ENCODE measurements at places on chromosomes 1 and 21. TPM values are rescaled to one million over a fixed set of nuclear protein-coding genes. Genes with fewer than 3 reads are reported as not detected.

DNA sequence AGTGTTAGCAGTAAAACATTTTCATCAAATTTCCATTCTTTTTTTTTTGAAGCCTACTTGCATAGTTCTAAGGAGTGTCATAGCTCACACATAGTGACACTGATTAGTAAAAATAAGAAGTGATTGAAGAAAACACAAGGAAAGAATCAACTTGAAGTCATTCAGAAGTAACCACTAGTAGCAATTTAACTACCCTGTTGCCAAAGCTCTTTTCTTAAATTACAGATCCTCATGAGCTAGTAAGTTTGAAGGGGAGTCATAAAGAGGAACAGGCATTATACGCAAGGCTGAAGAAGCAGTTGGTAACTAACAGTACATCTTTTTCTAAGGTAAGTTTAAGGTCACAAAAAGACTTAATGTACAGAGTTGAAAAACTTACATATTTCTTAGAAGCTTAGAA, 332.2 kb downstream of the CHRM3 start:
- no peak for DNase-seq

GRCh38 chr1:72851597-72851996, 569.3 kb upstream of the NEGR1 start:
- no peak for DNase-seq

DNA sequence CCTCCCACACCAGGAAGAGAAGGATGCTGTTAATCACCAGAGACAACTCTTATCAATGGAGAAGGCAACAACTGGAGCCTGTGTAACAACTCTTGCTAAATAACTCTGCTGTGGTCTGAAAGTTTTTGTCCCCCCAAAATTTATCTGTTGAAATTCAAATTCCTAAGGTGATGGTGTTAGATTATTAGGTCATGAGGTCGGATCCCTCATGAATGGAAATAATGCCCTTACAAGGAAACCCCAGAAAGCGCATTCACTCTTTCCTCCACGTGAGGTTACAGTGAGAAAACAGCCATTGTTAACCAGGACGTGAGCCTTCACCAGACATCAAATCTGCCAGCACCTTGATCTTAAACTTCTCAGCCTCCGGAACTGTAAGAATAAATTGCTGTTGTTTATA, 141.9 kb upstream of the CXADR start:
- no peak for DNase-seq

DNA sequence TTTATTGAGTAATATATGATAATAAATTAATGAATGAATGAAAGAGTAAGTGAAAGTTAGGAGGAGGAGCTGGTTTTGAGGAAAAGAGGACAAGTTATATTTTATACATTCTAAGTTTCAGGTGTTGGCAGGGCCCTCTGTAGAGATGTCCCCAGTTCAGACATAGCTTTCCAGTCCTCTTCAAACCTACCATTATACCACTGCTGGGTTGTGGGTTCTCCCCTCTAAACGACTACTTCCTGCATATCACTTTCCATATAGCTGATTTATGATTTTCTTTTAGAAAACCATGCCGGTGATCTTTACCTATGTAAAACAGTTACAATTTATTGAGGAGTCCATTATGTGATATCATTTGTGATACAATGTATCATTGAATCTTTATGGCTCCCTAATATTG, 116.9 kb downstream of the RUNX1 start:
- DNase-seq, result no peak

DNA sequence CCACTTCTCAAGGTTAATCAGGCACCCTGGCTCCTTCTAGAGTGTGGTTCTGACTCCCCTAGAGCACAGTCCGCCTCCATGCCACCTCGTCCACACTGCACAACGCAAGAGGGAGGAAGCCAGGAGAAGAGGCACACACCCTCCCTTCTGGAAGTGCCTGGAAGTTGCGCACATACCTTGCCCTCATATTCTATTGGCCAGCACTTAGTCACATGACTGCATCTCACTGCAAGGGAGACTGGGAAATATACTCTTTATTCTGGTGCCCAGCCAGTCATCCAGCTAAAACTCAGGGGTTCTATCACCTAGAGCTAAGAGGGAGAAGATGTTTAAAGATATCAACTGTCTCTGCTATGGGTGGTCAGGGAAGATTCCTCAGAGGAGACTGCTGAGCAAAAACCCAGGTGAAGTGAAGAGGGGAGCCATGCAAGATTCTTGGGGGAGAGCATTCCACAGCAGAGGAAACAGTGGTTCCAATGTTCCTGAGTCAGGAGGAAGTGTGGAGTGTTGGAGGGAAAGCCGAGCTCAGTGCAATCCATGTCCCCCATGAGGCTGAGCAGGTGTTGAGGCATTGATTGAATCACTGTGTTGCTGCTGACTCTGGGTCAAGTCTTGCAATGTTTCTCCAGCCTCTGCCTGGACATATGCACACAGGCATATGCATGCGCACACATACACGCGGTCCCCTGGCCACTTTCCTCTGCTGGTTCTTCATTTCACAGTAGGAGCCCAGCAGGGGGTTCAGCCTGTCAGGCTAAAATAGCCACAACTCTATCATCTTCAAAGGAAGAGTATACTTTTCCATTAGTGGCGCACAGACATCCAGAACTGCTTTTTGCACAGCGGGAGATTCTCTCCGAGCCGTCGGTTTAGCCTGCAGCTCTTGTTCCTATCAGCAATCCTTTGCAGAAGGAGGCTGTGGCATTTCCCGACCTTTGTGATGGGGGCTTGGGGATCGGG, 22.3 kb upstream of the KLHDC7A start:
- no peak for DNase-seq

GRCh38 chr1:56646611-56647010, 1.5 kb downstream of the PRKAA2 start:
- DNase-seq, result no peak

DNA sequence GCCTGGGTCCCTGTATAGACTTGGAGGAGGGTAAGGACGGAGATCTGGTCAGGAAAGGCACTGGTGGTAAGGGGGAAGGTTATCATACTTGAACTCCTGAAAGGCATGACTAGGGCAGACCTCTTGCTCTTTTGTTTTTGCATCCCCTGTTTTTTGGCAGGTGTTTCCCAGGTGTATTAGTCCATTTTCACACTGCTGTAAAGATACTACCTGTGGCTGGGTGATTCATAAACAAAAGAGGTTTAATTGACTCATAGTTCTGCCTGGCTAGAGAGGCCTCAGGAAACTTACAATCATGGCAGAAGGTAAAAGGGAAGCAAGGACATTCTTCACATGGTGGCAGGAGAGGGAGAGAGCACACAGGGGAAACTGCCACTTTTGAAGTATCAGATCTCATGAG, 57.2 kb upstream of the APOBEC4 start:
- DNase-seq, result no peak

DNA sequence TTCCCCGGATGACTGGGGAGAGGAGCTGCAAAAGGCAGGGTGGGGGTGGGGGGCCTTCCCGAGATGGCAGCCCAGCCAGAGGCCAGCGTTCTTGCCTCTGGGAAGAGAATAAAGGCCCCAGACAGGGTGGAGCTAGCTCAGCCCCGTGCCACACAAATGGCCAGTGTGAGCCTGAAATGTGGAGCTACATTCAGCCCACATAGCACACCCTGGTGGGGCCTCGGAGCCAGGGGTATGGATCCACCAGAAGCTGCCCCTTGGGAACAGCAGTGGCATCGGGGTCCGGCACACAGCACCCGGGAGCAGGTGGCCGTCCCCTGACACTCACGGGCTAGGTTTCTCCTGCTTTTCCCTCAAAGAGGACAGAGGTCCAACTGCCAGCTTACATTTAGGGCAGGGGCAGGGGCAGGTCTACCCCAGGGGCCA, 93.9 kb downstream of the PDE9A start:
- no peak for DNase-seq

- DNase-seq, result no peak
These were observed 146.1 kb downstream of the SPATA46 start for GRCh38 chr1:162230517-162230916.

- DNase-seq, result no peak
These were observed 79.7 kb downstream of the ATP5PO start for GRCh38 chr21:33835920-33836319.

DNA sequence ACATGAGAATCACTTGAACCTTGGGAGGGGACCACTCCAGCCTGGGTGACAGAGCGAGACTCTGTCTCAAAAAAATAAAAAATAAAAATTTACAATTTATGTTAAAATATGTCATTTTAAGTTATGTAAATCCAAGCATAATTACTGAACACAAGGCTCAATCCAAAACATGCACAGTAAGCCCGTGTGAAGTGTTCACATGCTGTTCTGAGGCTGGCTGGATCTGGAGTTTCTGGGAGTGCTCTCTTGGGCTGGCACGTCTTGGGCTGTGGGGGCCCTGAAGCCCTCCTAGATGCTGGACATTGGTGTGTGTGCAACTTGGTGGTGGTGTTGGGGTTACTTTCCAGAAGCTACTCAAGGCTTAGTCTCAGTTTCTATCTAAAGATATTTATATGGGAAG, 25.2 kb downstream of the ADARB1 start:
- DNase-seq, result no peak

- peak; percentile 12 for DNase-seq
These were observed 71.0 kb upstream of the ACTRT2 start for GRCh38 chr1:2949966-2950925.

DNA sequence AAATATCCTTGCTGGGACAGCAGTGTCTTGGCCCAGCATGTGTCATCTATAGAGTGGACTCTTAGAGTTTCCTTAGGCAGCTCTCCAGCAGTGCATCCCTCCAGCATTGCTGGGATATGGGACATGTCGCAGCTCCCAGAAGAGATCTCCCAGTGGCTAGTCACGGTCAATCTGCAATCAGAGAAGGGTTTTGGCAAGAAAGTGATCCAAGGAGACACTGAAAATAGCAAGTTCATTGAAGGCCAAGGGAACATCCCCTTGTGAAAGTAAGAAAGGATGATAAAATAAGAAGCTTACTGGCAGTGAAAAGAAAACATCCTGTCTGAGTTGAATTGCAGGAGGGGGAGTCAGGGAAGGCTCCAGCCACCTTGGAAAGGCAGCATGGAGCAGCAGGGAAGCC, 19.3 kb upstream of the NPL start:
- no peak for DNase-seq

DNA sequence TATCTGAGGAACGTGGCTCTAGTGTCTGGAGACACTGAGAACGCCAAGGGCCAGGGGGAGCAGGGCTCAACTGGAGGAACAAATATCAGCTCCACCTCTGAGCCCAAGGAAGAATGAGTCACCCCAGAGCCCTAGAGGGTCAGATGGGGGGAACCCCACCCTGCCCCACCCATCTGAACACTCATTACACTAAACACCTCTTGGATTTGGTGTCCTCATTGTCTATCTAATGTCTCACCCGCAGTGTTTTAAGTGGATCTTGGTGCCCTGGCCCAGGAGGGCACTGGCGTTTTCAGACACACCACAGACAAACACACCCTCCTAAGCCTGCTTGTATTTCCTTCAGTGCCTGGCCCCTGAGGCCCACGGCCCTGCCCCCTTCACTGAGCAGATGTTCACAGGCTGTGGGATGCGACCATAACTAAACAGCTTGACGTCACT, 2.2 kb upstream of the FALEC start:
- DNase-seq, result no peak

DNA sequence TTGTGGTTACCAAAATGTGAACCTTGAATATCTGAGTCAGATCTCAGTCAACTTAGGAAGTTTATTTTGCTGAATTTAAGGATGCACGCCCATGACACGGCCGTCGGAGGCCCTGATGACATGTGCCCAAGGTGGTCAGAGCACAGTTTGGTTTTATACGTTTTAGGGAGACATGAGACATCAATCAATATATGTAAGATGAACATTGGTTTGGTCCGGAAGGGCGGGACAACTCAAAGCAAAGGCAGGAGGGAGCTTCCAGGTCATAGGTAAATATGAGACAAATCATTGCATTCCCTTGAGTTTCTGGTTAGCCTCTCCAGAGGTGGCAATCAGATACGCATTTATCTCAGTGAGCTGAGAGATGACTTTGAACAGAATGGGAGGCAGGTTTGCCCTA, 1.0 kb upstream of the PRMT2 start:
- no peak for DNase-seq

DNA sequence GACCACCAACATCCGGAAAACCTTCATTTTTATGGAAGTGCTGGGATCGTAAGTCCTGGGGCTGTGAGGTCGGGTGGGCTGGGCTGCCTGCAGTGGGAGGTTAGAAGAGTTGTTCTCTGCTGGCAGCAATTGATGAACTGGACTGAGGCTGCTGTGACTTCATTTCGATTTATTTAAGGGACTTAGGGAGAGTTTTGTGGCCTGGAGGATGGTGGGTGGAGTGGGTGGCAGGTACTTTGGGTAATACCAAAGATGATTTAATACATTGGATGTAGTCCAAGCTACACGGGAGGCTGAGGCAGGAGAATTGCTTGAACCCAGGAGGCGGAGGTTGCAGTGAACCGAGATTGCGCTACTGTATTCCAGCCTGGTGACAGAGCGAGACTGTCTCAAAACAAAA, 11.5 kb downstream of the CAMK1G start:
- DNase-seq, result no peak

DNA sequence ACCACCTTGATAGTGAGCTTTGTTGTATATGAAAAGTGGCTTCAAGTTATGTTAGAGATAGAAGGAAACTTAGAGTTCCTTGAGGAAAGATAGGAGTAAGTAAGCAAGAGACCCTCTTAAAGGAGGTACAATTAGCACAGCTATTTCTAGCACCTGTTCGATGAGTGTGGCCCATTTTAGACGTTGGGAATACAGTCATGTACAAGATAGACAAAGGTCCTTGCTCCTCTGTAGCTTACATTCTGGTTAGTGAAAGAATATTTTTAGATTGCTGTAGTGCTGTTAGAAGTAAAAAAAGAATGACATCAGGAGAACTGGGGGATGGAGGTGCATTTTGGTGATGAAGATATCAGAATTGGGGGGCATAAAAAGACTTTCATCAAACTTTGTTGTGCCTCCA, 47.5 kb downstream of the MRPS6 start:
- DNase-seq, result no peak

DNA sequence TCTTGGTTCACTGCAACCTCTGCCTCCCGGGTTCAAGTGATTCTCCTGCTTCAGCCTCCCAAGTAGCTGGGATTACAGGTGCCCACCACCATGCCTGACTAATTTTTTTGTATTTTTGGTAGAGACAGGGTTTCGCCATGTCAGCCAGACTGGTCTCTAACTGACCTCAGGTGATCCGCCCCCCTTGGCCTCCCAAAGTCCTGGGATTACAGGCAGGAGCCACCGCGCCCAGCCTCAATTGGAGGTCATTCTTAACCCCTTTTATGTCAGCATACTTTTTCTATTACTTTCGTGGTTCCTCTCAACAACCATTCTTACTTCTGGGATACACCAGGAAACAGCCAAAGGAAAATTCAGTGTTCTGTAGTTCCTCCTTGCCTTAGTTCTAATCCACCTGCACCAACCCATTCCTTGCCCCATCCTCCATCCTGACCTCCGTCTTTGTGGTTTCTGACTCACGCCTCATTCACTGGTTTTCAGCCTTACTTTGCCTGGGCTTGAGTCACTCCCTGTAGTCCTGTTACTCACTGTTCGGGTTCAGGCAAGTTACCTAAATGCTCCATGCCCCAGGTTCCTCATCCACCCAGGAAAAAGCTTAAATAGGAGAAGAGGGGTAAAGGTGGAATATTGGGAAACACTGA, 12.9 kb upstream of the BCL10 start:
- no peak for DNase-seq

GRCh38 chr21:45379171-45379900, 25.6 kb upstream of the COL18A1 start:
- DNase-seq, result peak; percentile 16

Gene OLFM3
- total RNA-seq, result not detected

Gene NHLH1
- total RNA-seq, result 0.10 TPM

Gene PGBD5
- 24.8 TPM for total RNA-seq

Gene HMGCL
- 23.1 TPM for total RNA-seq

Gene ADORA3
- 5.5 TPM for total RNA-seq

Gene RHOU
- total RNA-seq, result 12.9 TPM

Gene CELA2A
- not detected for total RNA-seq

Gene FHAD1
- total RNA-seq, result not detected

Gene TNFRSF25
- 5.9 TPM for total RNA-seq

Gene PIK3R3
- 34.9 TPM for total RNA-seq

Gene RPTN
- not detected for total RNA-seq

Data from left cardiac atrium (tissue), 4 donors.